Activated CD4-positive, alpha-beta T cell treated with anti-CD3 and anti-CD28 coated beads, Interleukin-2, amount 10 ng/mL, durations not matched to agents 7 days and 5 days (primary cell): ENCODE measurements at places on chromosomes 4 and X.

DNA sequence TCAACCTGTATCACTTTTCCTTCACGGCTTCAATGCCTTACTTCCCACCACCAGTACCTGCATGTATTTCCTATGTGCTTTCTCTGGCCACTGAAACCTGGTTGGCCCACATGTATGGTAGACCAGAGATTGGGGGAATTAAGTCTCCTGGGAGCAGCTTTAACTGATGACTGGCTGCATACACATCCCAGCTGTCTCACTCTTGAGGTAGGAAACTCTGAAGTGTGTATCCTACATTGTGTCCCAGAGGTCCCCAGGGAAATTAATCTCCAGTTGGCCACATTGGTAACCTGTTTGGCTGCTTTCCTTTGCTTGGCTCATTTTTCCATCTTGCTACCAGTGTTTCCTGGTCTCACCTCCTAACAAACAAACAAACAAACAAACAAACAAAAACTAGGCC is 124.4 kb downstream of the ZNF827 start:
- no peak for DNase-seq

GRCh38 chrX:20542072-20542471 is 275.4 kb upstream of the RPS6KA3 start:
- no peak for DNase-seq

DNA sequence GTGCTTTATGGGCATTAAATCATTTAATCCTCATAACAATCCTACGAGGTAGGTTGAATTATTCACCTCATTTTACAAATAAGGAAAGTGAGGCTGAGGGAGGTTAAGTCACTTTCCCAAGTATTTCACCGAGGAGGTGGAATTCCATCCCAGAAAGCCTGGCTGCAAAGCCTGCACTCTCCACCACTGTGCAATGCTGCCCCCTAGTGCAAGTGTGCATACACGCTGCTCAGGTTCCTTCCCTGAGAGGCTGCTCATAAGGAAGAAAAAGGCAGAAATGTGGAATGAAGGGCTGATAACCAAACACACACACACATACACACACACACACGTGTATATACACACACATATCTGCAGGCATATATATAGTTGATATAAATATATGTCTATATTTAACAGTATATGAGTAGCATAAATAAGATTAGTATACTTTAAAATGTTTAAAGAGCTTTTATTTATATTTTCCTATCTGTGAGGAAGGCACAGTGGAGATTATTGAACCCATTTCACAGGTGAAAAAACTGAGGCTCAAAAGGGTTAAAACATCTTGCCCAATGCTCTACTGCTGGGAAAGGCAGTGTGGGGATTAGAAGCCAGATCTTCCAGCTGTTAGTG is 714.5 kb upstream of the TENM3 start:
- DNase-seq, result peak; percentile 28

DNA sequence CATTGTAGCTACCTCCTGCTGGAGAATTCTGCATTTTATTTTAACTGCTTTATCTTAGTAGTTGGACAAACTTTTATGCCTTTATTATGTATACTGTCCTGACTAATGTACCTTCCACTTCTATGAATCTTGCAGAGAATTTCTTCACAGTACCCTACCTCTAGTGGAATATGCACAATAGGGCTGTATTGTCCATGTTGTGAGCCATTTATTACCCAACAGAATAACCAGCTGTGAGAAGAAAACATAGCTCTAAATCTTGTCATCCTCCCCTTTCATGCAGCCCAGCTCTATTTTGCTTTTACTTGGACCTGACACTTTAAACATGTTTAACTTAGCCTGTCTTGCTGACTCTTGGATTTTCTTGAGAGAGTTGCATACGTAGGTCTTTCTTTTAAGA is 56.2 kb downstream of the MCUB start:
- DNase-seq, result no peak

DNA sequence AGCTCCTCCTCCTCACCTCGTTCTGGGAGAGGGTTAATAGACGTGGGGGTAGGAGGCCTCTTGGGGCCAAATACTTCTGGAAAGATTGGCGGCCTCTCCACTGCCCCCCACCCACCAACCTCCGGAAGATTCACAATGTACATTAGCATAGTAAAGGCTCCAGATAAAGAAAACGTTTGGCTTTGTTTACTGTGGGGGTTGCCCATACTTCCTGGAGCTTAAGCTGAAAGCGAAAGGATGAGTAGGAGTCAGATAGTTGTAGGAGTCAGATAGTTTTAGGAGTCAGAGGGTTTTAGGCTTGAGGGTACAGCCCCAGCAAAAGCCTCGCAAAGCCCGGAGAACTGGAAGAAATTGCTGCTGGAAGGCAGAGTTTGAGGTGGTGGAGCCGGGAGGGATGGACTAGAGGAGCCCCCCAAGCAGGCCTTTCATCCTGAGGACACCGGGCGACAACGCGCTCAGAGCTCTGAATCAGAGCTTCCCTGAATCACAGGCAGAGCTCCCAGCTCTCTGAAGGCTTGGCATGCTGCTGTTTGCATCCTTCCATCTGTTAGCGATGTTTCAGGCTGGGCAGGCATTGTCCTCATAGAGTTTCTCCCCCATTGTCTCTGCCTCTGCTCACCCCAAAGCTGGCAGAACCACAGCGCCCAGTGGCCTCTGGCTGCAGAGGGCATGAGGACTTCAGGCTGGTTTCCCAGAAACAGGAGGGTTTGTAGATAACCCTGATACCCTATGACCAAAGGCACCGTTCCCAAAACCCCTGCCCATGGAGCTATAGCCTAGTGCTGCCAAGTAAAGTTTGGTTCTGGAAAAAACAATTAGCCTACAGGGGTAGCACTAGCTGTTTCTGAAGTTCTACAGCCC is 280.7 kb downstream of the BCOR start:
- DNase-seq, result peak; percentile 8

DNA sequence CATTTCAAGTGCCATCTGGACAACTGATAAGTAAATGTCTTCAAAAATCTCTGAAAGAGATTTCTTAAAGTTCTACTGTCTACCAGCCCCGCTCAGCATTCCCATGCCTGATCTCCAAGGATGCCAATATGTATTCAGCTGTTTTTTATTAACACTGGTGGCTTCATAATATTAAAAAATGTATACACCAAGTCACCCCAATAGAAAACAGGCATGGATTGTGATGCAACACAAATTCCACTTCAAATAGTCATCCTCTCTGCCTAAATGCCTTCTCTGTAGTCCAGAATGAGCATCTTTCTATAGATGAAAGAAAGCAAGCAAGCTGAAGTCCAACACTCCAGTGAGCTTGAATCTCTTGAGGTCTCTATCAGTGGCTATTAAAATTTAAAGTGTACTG is 152.2 kb upstream of the PPARGC1A start:
- DNase-seq, result no peak

DNA sequence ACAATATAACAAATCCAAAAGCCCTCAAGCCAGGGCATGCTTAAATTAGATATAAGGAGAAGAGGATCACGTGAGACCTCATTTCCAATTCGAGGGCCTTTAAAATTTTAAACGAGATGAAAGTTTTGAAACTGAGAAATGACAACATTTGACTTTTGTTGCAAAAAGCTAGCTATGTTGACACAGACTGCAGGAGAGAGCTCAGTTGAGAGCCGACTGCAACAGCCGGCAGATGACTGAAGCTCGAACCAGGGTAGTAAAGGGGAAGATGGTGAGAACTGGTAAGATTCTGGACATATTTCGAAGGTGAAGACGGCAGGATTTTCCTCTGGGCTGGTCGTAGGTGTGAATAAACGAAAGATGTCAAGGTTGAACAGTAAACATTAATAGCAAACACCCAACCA is 773 bp downstream of the PRMT9 start:
- peak; percentile 22 for DNase-seq
